ENCODE measurements at places on chromosomes 3 and 15.

DNA sequence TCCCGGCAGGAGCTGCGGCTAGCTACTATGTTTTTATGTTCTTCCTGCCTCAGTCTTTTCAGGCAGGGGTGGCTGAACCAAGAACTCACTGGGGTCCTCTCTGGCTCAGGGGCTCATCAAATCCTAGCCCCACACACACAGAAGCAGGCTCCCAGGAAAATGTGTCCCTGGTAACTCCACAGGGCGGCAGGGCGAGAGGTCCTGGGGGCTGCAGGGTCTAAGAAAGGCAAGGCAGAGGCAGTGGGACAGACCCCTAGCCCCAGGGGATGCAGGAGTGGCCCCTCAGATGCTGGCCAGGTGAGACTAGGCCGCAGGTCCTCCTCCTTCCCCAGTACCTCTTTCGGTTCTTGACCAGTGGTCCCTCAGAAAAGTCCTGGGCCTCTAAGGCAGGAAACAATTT lies 48.9 kb downstream of the PTH1R start:
- DNase-seq: no peak

- no peak for DNase-seq
These were observed 40.0 kb upstream of the IL12A start for GRCh38 chr3:159948429-159949144.

GRCh38 chr3:50194128-50194902 lies 2.9 kb downstream of the GNAT1 start:
- DNase-seq: peak; percentile 47

DNA sequence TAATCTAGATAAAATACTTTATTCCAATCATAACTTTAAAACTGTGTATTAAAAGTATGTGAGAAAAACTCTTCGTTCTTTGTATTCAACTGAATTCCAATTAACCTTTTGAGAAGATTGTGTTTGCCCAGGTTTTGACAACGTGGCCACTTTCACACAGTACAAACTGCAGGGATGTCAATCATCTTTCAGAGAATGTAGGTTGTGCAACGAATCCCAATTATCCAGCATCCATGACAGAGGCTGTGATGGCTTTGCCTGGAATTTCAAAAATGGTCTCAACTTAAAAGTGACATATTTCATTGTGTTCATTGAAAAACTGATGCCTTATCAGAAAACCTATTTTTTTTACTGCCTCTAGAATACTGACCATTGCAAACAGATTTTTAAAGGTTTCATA lies 615.1 kb upstream of the KCNMB2 start:
- no peak for DNase-seq

DNA sequence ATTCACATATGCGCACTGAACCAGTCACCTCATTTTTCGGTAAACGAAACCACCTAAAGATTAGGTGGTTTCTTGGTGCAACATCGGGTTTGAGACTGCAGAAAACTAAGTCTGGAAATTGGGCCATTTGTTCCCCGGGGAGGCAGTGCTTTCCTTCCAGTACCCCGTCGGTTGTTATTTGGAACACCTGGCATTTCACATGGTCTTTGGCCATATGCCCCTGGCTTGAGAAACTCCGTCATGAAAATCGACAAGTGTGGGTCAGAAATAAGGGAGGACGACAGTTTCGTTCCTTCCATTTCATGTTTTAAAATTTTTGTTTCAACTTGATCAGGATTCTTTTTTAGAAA lies 544 bp upstream of the GATM start:
- peak; percentile 72 for DNase-seq

GRCh38 chr3:29515451-29515850 lies 234.6 kb downstream of the RBMS3 start:
- DNase-seq: no peak

- DNase-seq: no peak
These were observed 476.9 kb downstream of the ZNF385D start for GRCh38 chr3:21274079-21274571.

DNA sequence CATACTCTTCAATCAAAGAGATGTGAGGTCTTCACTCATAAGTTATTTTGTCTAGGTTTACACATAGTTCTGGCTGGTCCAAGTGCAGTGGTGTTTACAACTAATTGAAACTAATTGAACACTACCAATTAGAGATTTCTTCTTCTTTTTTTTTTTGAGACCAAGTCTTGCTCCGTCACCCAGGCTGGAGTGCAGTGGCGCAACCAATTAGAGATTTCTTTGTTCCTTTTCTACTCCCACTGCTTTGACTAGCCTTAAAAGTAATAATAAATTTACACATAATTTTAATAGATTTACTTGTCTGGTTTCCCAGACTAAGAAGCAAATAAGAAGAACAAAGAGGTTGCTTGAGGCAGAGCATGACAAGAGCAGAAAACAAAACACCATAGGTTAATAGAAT lies 6.7 kb upstream of the DENND6A start:
- DNase-seq: no peak

DNA sequence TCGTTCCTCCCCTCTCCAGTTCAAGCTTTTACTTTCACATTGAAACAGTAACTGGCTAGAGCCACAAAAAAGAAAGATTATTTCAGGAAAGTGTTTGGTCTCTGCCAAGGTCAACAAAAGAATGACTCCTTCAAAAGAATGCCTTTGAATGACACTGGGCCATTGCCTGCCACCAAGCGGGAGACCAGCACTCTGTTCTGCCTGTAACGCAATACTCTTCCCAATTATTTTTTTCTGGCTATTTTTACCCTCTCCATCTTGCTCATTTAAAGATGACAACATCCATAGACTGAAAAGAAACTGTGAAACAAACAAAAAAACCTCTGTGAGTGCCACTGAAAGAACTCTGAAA lies 37.3 kb downstream of the EHHADH start:
- peak; percentile 31 for DNase-seq

GRCh38 chr3:32592011-32592410 lies 21.4 kb upstream of the DYNC1LI1 start:
- DNase-seq: no peak

DNA sequence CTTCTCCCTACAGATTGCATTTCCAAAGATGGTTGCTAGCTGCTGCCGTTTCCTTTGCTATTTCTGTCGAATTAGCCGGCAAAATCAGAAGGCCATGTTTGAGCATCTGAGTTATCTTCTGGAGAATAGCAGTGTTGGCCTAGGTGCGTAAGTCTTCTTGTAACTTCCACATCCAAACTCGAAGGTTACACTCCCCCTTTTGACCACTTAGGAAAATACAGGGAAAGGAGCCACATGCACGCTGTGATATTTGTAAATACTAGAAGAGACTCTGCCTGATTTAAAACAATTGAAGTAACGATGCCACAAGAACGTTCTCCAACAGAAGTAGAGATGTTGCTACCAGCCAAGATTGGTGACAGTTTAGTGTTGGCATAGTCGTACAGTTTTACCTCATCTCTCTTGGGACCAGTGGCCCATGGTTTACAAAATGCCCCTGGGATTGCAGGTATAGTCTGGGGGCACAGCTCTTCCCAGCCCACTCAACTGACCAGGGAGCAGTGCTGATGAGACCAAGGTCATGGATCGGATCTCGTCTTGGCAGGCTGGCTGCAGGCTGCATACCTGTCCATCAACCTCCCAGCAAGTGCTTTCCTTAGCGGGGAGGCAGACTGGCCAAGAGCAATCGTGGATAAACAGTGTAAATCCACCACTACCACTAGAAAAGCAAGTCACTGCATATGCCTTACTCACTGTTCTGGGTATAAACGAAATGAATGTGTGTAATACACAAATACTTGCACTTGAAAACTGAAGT lies 268.4 kb upstream of the CHRM5 start:
- DNase-seq: no peak

- DNase-seq: peak; percentile 2
These were observed 57.1 kb upstream of the FXR1 start for GRCh38 chr3:180855364-180855763.

DNA sequence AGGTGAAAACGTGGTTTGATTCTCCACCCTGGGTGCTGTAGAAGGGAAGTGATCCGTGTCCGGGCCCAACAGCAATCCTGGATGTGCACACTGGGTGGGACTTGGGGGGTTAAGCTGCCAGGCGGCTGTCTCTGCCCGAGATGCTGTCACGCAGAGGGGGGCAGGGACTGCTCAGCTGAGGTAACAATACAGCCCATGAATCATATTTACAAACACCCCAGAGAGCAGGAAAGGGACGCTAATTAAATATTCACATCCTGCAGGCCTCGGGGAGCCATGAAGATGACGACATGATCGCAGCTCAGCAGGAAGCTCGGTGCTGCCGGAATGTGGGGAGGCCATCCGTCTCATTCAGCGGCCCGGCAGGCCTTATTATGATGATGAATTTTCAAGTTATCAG lies 17.9 kb upstream of the CRABP1 start:
- no peak for DNase-seq

DNA sequence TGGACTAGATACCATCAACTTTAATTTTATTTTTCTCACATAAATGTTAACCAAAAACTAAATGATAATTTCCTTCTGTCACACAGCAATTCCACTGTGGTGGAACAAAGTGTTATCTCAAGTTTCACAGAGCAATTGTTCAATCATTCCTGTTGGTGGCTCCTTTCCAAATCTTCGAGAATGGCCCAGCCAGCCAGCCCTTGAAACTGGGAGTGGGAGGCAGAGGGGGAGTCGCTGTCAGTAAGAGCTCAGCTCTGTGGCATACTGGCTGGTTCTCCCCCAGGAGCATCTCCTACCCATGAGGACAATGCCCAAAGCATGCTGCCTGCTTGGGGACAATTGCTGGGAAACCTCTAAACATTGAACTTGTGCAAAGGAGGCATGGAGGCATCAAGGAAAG lies 47.7 kb downstream of the MECOM start:
- DNase-seq: no peak
